ENCODE measurements at places on chromosomes 12 and 14.

GRCh38 chr12:131397493-131398181 is 313.3 kb upstream of the SFSWAP start:
- DNase-seq: no peak

- DNase-seq: no peak
Measured at GRCh38 chr12:8156416-8156815, 399 bp upstream of the ZNF705A start.

DNA sequence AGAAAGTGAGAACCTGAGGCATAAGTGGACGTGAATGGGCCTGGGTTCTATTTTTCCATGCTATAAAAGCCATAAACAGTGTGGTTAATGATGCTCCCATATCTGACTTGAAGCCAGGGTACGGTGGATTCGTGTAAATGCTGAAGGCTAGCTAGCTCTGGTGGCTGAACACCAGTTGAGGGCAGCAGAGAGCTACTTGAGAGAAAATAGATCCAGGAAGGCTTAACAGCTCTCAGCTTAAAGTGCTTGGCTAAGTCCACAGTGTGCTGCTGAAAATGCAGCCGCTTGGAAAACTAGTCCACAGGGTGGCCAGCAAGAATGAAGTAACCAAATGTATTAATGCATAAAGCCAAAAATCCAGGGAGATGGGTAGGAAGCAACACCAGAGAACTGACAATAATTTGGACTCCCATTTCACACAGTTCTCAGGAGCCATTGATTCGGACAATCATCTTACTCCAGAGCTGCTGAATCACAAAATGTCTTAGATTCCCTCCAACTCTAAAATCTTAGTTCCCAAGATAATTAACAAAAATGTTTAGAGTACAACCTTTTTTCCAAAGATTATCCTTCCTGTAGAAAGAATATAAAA is 15.0 kb upstream of the FOXG1 start:
- no peak for DNase-seq

DNA sequence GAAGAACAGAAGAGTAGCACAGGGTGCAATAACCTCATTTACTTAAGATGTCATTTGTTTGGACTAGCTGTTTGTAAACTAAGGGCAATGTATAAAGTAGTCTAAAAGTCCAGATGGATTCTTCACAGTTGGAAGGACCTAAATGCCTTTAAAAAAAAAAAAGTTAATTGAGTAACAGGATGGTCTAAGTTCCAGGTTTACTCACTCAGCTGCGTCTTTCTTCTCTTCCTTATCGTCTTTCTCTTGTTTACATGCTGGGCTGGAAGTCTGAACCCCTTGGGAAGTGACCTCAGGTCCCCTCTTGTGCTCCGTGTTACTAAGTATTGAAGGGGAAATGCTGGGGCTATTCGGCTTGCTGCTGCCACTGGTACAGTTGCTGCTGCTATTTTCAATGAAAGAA is 82.5 kb downstream of the SH2B3 start:
- no peak for DNase-seq

DNA sequence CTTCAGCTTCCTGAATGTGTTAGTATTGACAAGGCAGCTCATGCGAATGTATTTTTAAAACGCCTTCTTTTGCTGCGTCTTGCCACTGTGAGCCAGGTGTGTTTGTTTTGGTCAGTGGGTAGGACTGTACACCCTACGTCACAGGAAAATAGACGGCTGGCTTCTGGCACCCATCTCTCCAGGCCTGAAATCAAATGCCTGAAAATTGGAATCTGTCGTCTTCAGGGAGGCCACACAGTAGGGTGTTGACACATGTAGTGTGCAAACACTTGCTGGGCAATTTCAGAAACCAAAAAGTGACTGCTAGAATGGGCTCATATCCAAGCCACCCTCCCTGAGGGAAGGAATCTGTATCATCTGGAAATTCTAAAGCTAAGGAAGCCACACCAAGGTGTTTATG is 209.3 kb downstream of the TTC8 start:
- no peak for DNase-seq

- DNase-seq: no peak
Measured at GRCh38 chr12:20443792-20444191, 75.5 kb downstream of the PDE3A start.

DNA sequence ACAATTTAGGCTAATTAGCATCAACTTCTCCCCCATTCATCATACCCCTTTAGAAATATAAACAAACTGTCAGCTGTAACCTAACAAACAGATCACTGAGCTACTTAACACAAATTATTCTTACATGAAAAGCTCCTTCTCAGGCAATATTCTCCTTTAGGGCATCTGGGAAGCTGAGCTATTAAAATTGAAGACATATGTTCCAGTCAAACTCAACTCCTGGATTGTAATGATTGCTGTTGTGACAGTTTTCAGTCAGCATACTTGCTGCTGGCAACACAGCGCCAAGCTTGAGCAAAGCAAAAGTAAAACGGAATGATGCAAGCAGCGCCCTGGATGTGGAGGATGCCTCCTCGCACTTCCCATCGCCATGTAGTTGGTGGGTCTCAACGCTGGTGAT is 82.4 kb downstream of the SLC25A21 start:
- DNase-seq: no peak

DNA sequence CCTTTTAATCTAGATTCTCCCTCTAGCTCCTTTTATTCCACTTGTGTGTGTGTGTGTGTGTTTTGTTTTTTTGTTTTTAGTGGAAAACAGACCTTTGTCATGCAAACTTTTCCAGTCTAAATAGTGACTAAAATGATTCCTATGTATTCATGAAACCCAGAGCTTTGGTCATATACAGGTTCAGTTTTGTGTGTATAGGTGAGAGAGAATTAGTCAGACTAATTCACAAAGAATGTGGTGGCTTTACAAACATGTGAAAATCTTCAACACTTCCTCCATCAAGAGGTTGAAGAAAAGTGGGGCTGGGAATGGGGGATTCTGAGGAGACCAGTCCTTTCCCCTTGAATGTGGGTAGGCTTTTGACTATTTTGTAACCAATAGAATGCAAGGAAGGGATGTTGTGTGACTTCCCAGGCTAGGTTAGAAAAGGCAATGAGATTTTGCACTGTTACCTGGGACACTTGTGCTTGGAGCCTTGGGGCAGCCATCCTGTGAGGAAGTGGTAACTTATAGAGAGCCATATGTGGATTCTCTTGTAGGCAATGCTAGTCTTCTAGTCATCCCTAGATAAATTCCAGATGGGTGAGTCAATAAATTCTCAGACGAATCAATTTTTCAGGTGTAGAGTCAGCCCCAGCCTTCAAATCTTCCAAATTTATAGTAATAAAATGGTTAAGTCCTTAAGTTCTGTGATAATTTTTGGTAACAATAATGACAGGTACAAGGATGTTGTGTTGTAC is 236.1 kb downstream of the CEP128 start:
- DNase-seq: no peak

DNA sequence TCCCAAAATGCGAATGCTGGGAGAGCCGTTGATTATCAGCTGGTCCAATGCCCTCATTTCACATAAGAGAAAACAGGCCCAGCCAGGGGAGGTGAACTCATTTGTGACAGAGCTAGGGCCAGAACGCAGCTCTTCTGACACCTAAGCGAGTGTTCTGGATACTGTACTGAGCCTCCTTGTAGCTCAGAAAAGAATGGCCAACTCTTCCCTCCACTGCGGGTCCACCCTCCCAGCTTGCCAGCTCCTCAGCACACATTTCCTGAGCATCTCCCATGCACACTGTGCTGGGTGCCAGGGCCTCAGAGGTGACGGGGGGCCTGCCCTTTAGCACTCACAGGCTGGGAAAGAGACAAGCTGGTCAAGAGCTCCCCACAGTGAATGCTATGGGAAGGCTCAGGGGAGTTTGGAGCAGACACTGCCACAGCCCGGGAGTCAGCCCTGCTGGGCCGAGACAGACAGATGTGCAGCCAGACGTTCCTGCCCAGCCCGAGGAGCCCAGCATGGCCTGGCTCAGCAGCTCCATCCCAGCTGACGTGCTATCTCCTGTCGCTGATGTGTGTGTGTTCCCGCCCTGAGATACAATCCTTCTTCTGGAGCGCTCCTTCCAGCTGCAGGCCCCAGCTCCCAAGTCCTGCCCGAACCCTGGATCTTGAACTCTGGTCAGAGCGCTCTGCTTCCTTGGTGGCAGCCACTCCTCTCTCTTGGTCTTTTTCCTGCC is 3.5 kb downstream of the CMTM5 start:
- DNase-seq: no peak

- DNase-seq: no peak
Measured at GRCh38 chr14:65772921-65773574, 360.5 kb downstream of the FUT8 start.

DNA sequence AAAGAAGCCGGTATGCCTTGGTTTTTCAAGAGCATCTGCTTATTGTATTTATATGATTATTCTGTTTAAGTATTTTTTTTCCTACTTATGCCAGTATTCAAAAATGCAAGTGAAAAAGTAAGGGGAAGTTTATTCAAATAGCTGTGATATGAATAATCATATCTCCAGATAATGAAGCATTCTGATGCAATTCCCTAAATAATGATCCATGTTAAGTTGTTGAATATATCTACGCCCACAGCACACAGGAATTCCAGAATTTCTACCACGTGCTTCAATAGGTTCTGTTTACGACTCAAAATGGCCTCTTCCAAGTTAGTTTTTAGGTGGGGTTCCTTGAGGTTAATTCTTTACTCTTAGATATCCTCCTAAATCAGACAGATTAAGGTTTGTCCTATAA is 208.3 kb downstream of the NAV3 start:
- no peak for DNase-seq
